NCI-H1930 (cell line): ENCODE measurements at places on chromosomes 2 and 18.

- no peak for DNase-seq
Observed at GRCh38 chr2:134021830-134022524, 231.9 kb upstream of the MGAT5 start.

GRCh38 chr18:2417861-2418610, 153.3 kb downstream of the METTL4 start:
- DNase-seq, result no peak

GRCh38 chr2:30260941-30261340, 29.6 kb downstream of the LBH start:
- no peak for DNase-seq

DNA sequence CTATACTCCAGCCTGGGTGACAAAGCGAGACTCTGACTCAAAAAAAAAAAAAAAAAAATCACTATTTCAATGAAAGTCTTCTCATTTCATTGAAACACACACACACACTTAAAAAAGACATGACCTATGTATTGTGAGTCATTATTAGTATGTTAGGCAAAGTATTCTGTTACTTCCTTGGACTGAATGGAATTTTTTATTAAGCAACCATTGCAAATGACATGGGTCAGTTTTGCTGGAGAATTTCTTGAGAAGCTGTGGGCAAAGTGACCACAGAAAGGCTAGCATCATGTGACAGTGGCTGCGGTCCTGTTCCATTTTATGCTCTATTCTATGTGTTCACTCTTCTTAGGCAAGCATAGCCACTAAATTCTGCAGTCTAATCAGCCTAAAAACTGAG, 695.7 kb downstream of the TDRD15 start:
- DNase-seq, result no peak

GRCh38 chr2:215937190-215937589, 76.2 kb downstream of the MREG start:
- no peak for DNase-seq

GRCh38 chr2:196590286-196590685, 49.2 kb upstream of the CCDC150 start:
- no peak for DNase-seq

GRCh38 chr18:13587001-13587400, 139.4 kb downstream of the FAM210A start:
- DNase-seq, result no peak
